T-cell (primary cell): ENCODE measurements at places on chromosomes 2 and 18. TPM values are rescaled to one million over a fixed set of nuclear protein-coding genes. Genes with fewer than 3 reads are reported as not detected.

The SKA1 gene
- total RNA-seq: 0.70 TPM

The SERPINB7 gene
- total RNA-seq: not detected

- H3K4me3 ChIP-seq: no peak overlapping the region
- DNase-seq: no peak
- no peaks in the 10 kb centered on the region for H3K27me3 ChIP-seq
- no peak overlapping the region for H3K27ac ChIP-seq
- H3K36me3 ChIP-seq: no peaks in the 10 kb centered on the region
These were observed 142.1 kb downstream of the MYT1L start for GRCh38 chr2:2188941-2189340.

DNA sequence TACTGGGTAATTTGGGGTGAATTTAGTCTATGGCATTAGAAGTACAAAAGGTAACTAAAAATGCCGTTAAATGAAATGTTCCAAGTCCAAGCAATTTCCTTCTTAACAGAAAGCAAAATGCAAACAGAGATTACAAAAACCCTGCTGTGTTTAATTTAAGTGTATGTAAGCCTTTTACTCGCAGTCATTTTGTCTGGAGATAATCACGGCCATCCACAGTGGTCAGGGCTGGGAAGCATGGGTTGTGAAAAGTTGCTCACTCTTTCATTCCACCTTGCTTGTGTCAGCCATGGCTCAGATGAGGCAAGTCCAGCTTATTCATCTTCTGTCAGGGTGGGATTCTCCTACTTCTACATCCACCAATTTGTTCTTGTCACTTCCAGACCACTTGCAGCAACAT, 983.6 kb upstream of the ZEB2 start:
- no peaks in the 10 kb centered on the region for H3K36me3 ChIP-seq
- no peak overlapping the region for H3K27ac ChIP-seq
- no peaks in the 10 kb centered on the region for H3K27me3 ChIP-seq
- no peaks in the 10 kb centered on the region for H3K4me1 ChIP-seq
- no peak overlapping the region for H3K4me3 ChIP-seq

- peaks cover 7% of the 10 kb centered on the region for H3K36me3 ChIP-seq
- no peaks in the 10 kb centered on the region for H3K4me1 ChIP-seq
- H3K27me3 ChIP-seq: no peaks in the 10 kb centered on the region
- H3K4me3 ChIP-seq: no peak overlapping the region
These were observed 19.9 kb downstream of the CD8A start for GRCh38 chr2:86770816-86771301.

- H3K36me3 ChIP-seq: no peaks in the 10 kb centered on the region
- H3K27me3 ChIP-seq: no peaks in the 10 kb centered on the region
- H3K4me1 ChIP-seq: no peaks in the 10 kb centered on the region
These were observed 8.4 kb downstream of the GRP start for GRCh38 chr18:59228351-59228750.

DNA sequence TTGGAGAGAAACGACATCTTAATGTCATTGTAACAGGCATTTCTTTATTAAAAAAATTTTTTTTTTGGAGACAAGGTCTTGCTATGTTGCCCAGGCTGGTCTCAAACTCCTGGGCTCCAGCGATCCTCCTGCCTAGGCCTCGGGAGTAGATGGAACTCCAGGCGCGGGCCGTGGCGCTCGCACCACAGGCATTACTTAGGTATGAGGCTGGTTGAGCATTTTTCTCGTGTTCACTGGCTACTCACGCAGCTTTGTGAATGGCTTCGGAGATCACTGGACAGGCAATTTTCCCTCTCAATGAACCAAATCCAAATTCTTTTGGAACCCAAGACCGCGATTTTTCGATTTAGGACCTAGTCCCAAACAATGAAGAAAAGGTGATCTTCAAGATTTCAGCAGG, 795 bp upstream of the TCF7L1 start:
- peaks cover 13% of the 10 kb centered on the region for H3K27me3 ChIP-seq
- DNase-seq: no peak
- H3K27ac ChIP-seq: no peak overlapping the region
- no peaks in the 10 kb centered on the region for H3K36me3 ChIP-seq
